ENCODE measurements at places on chromosomes 13 and 19. TPM values are rescaled to one million over a fixed set of nuclear protein-coding genes. Genes with fewer than 3 reads are reported as not detected.

IGFLR1 gene
- total RNA-seq = 9.7 TPM

C19orf44 gene
- 5.0 TPM for total RNA-seq

LGALS7 gene
- 1.7 TPM for total RNA-seq

DNA sequence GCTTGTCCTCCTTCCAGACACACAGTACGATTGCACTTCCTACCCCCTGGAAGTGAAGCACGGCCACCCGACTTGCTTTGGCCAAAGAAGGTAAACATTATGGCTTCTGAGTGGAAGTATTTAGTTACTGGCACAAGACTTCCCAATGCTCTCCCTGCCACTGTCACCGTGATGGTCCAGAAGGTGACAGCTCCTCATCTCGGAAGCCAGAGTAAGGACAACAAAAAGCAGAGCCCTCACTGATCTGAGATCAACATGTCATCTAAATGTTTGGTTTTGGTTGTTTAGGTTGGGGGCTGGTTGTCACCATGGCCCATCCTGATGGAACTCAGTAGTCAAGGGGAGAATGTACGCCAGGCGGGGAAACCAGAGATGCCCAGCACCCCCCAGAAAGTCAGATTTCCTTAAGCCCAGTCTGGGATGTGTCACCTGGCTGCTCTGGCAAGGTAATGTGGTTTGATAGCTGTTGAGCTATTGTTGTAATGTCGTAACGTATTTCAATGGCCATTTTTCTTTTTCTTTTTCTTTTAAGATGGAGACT, 170.1 kb upstream of the ZNF536 start:
- no peak for DNase-seq

DNA sequence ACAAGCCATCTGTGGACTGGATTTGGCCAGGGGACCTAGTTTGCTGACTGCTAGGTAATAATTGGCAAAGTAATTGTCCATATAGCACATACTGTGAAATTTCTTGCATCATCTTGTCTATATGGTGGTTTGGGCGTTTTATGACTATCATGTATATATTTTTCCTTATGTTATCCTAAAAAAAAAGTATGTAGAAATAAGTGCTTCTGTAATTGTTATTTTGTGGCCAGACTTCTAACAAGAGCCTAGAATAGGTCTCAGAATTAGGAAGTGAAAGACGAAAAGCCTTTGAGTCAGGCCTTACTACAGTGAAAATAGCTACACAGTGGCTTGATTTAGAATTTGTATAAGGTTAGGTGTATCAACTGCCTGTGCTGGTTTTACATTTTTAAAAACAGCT, 4.2 kb downstream of the FNDC3A start:
- no peak for DNase-seq

DNA sequence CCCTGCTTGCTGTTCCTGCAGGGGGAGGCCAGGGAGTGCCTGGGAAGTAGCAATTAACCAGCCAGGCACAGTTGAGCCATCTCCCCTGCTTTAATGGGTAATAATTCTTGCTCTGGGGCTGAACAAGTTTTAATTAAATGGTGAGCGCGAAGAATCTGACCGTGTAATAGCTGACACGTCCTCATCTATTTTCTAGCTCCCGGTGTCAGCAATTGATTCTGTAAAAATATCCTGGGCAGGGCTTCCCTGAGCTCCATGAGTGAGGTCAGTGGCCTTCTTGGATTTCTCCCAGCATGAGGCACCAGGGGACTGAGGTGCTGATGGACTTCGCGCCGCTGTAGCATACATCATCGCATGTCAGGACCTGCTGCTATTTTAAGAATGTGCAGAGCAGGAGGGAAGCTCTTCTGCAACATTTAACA, 26.9 kb downstream of the SIPA1L3 start:
- DNase-seq = no peak

- no peak for DNase-seq
Observed at GRCh38 chr13:58397596-58398387, 766.2 kb downstream of the PCDH17 start.

- DNase-seq = no peak
Observed at GRCh38 chr13:42760951-42761350, 20.4 kb upstream of the FAM216B start.

- DNase-seq = peak; percentile 86
Observed at GRCh38 chr19:55255618-55256423, 3.0 kb downstream of the PPP6R1 start.
